ENCODE measurements at places on chromosomes 2 and 18.

GRCh38 chr2:63992061-63992685, 27.1 kb downstream of the VPS54 start:
- DNase-seq: no peak
- H3K27ac ChIP-seq: no peak overlapping the region
- H3K27me3 ChIP-seq: no peaks in the 10 kb centered on the region
- peaks cover 27% of the 10 kb centered on the region for H3K4me1 ChIP-seq

DNA sequence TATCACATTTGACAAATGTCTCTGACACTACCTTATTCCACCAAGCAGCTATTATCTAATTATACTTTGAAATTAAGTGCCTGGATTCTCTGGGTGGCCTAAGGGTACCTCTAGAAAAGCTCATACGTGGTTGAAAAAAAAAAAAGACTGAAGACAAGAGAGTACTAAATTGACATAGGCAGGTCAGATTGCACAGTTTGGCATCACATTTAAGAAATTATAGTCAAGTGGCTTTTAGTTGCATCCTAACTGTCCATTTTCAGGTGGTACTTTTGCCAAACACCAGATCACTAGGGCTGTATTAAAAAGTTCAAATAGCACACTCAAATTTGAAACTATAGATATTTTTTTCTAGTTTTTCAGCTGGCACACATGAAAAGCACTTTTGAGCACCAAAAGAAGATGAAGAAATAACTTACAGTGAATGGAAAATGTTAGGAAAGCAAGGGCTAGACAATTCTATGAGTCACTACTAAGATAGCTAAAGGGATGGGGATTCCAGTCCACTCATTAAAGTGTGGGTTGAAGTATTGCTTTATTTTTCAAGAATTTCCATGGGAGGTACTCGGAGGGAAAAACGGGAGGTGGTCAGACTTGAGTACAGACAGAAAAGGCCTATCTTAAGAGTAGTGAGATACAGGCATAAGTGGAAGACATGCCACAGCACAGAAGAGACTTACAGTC, 106.5 kb upstream of the COL5A2 start:
- peaks cover 55% of the 10 kb centered on the region for H3K4me1 ChIP-seq
- H3K4me3 ChIP-seq: no peak overlapping the region
- H3K36me3 ChIP-seq: peaks cover 3% of the 10 kb centered on the region
- H3K27ac ChIP-seq: peak overlapping the region; percentile 94
- no peak for DNase-seq

GRCh38 chr2:56177420-56178220, 6.2 kb upstream of the CCDC85A start:
- H3K27ac ChIP-seq: no peak overlapping the region
- H3K4me1 ChIP-seq: no peaks in the 10 kb centered on the region
- H3K36me3 ChIP-seq: no peaks in the 10 kb centered on the region
- no peak for DNase-seq
- H3K27me3 ChIP-seq: peaks cover 16% of the 10 kb centered on the region

DNA sequence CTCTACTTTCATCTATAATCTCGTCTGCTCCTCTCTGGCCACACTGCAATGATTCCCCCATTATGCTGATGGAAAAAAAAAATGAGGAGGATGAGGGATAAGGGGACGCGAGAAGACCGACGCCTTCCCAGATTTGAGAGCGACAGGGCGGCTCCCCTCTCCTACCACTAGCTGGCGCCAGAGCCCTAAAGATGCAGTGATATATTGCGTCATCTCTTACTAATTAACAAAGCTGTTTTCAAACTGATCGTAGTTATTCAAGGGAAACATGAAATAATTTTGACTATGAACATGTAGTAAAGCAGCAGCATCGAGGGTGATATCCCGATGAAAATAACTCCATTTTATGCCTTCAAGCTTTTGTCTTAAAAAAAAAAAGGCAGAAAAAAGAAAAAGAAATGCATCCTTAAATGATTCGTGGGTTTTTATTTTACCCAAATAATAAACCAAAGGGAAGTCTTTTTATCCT, 48.0 kb upstream of the HNRNPA3 start:
- no peaks in the 10 kb centered on the region for H3K36me3 ChIP-seq
- H3K4me3 ChIP-seq: no peak overlapping the region
- DNase-seq: peak; percentile 91
- H3K27ac ChIP-seq: no peak overlapping the region
- H3K4me1 ChIP-seq: peaks cover 6% of the 10 kb centered on the region

DNA sequence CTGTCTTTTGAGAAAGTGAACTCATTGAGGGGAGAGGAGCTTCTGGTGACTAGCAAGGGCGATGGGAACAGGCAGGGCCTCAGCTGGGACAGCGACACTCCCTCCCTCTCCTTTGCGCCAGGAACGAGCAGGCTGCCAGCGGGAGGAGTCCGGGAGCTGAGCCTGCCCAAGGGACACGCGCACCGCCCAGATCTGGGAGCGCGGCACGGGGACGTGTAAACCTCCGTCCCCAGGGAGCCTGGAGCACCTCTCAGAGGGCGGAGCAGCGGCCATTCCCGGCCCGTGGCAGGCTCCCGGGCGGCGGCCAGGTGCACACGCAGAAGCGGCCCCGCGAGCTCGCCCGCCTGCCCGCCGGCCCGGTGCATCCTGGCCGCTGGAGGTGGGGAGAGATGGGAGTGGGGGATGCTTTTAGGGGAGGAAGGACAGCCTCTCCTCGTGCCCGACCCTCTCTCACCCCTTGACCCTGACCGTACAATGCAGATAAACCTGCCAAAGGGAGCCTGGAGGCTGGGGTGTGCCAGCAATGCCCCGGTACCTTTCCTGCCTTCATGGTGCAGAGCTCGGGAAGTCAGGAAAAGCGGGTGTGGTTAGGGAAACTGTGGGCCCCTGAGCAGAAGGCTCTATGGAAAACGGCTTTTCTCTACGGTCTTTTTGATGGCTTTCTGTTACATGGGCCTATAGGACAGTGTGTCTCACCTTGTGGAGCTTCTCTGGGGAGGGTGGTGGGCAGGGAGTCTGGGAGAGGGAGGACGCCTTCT, 2.2 kb downstream of the AQP4 start:
- H3K4me3 ChIP-seq: no peak overlapping the region
- H3K27me3 ChIP-seq: peaks cover 45% of the 10 kb centered on the region
- H3K4me1 ChIP-seq: no peaks in the 10 kb centered on the region
- DNase-seq: no peak

DNA sequence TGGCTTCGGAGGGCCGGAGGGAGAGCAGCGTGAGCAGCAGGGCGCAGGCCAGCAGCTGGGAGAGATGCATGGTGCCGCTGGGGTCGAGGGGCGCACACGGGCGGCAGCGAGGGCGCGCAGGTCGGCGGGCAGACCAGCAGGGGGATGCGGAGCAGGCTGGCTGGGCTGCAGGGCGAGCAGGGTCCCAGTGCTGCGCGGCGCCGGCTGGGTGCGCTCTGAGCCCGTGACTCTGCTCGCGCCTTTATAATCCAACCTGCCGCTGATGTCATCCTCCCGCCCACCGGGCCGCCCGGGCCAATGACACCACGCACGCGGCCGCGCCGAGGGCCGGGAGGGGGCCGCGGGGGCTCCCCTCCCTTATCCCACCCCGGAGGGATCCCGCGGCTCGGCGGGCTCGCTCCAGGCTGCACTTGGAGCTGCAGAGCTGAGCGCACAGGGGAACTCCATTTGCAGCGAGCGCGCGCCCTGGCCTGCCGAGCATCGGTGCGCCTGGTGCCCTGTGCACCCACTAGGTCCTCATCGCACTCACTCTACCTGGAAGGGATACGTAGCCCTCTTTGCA, at the start of gene NPPC:
Gene NPPC, minus strand, starts transcription at position 217 of the 562 bp plus-strand sequence. Its CDS starts 147 bp downstream, at position 70.
- peaks cover 67% of the 10 kb centered on the region for H3K27me3 ChIP-seq
- H3K4me3 ChIP-seq: peak within 1 kb of the TSS; percentile 53
- DNase-seq: no peak
- H3K4me1 ChIP-seq: peaks cover 6% of the 10 kb centered on the region
- H3K36me3 ChIP-seq: no peaks in the 10 kb centered on the region
- no peak within 1 kb of the TSS for H3K27ac ChIP-seq

All from osteocyte (in vitro differentiated cells).